ENCODE measurements at places on chromosomes 3 and 15. TPM values are rescaled to one million over a fixed set of nuclear protein-coding genes. Genes with fewer than 3 reads are reported as not detected.

DNA sequence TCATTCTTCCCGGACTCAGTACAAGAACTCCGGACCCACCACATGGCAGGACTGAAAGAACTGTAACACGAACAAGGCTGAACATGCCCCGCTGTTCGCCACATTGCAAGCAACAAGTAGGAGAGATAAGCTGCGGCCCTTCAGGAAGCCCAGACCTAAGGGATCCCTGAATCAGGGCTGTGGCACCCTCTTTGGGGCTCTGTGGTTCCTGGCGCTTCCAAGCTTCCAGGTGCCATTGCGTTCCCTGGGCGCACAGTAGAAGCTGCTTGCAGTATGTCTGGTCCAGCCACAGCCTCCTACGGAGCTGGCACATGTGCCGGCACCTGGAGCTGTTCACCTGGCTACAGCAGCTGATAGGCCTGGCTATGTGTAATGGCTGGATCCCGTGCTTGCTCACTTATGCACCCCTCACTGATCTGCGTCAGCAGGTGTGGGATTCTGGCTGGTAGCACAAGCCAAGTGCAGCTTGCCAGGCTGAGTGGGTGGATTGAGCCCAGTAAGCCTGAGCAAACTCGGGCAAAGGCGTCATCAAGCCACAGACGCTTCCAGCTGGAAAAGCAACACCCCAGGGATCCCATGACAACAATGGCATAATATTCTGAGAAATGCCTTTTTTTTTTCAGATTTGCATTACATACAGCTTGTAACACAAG, 748.6 kb upstream of the GBE1 start:
- DNase-seq, result no peak

Gene NDN
- total RNA-seq, result 34.8 TPM

DNA sequence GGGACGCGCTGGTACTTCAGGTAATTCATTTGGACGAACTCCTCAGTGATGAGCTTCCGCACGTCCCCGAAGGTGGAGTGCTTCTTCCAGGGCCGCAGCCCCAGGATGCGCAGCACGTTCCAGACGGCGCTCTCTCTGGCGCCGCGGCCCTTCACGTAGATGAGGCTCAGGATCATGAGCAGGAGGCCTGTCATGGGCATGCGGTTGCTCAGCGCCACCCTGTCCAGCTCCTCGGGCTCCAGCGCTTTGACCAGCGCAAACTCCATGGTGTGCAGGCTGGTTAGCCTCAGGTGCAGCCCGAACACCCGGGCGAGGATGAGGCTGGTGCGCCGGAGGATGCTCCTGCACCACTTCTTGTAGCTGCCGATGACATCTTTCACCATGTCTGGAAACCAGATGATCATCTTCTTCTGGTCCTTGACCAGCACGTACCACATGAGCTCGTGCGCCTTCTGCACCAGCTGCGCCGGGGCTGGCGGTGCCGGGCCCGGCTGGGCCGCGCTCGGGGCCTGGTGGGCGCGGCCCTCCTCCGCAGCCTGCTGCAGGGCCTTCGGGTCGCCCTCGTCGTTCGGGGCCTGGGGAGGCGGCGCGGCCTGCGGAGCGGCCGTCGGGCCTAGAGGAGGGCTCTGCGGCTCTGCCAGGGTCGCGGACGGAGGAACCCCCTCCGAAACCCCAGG, 501 bp downstream of the NDN start:
- no peak for DNase-seq

Gene PCSK6
- 14.5 TPM for total RNA-seq

DNA sequence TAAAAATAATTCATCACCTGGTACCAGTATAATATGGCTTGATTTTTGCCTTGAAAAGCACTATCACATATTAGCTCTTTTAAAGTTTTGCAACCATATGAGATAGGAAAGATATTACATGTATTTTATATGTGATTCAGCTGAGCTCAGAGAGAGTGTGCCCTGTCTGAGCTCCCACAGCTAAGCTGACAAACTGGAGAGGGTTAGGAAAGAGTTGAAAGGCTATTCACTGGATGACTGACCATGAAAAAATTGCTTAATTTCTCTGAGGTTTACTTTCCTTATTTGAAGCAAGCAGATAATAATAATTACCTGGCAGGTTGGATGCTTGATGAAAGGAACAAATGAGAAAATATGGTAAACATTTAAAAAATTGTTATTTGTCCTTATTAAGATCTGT, 97.4 kb upstream of the CCDC80 start:
- no peak for DNase-seq

DNA sequence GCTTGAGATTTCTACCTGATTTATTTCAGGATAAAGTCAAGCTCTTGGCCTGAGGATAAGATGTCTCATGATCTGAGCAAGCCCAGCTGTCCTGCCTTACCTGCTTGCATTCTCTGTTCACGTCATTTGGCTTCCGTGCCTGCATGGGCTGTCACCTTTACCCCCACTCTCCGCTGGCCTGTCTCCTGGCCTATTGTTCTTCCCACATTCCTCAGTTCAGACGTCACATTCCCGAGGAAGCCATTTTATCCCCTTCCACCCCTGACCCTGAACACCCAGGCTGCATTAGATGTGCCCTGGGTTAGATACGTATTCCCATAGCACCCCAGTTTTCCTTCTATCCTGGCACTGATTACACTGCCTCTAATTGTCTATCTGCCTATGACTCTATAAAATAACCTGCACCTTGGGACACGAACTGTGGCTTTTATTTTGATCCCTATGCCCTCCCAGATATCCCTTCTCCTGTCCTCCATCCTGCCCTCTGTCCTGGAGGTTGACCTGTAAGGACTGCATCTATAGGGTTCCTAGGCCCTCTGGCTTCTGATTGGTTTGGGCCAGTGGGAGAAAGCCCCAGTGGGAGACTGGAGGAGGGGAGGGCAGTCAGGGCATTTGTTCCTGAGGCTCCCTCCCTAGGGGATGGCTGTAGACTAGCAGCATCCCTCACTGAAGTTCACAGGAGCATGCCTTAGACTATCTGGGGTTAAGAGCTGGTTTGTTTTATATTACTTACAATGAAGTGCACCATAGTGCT, 19.2 kb upstream of the UBE2Q2 start:
- DNase-seq, result no peak

- DNase-seq, result peak; percentile 63
Measured at GRCh38 chr15:63362196-63362595, 19.4 kb downstream of the CA12 start.

GRCh38 chr15:28931828-28932227, 46.1 kb downstream of the APBA2 start:
- no peak for DNase-seq

- no peak for DNase-seq
Measured at GRCh38 chr15:81157195-81157938, 23.3 kb downstream of the CFAP161 start.

GRCh38 chr3:72174890-72175289, 389.9 kb upstream of the PROK2 start:
- DNase-seq, result no peak

Gene ADGRG7
- total RNA-seq, result not detected

Gene SAMD7
- not detected for total RNA-seq

Gene SLC9C1
- 1.4 TPM for total RNA-seq

Gene LSMEM2
- total RNA-seq, result 1.4 TPM

DNA sequence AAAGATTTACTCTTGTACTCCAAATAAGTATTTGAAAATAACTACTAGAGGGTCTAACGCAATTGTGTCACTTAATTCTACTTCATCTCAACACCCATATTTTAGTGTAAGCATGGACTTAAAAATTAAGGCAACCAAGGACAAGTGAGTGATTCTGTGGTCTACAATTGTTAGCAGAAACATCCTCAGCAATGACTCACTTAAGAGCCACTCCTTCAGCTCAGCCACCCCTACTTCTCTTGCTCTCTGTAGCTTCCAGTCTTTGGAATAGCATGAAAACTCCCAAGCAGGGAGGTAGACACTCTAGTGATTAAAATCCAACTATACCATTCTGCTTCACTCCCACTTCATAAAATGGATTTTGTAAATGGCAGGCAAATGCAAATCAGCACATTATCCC, 116.0 kb upstream of the LRRN1 start:
- DNase-seq, result no peak

- no peak for DNase-seq
Measured at GRCh38 chr15:74340150-74340549, 27.3 kb downstream of the CYP11A1 start.

Gene CCDC13
- total RNA-seq, result 1.0 TPM

DNA sequence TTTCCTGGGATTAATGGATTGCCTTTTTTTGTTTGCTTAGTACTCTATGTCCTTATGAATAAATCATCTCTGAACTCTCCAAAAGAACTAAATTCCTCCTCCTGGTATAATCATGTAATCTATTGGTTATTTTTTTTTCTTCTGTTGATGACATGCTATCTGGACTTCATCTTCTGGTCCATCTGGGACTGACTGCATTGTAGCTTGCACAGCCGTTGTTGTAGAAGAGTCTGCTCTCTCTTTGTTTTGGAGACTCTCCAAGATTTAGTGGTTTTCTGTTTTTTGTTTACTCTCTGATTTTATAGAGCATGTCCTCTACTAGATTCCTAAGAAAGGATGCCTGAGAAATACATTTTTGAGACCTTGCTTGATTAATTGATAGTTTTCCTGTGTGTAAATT, 19.1 kb downstream of the IREB2 start:
- DNase-seq, result no peak

Gene ECE2
- 1.1 TPM for total RNA-seq

DNA sequence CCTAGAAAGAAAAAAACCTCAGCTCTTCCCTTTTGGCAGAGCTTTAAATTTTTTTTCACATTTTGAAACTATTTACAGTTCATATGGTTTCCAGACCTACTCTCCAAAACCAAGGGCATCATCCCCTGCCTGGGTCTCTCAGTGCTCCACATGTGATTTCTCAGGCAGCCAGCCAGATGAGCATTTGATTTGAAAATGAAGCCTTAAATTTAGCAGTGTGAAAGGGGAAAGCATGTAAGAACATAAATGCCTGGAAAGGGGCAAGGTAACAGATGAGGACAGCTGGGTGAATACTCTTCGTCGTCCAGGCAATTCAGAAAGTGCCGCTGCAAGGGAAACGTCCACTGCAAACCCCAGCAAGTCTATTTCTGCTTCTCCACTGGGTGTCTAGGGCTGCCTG, 94.8 kb downstream of the ATP8B4 start:
- no peak for DNase-seq

DNA sequence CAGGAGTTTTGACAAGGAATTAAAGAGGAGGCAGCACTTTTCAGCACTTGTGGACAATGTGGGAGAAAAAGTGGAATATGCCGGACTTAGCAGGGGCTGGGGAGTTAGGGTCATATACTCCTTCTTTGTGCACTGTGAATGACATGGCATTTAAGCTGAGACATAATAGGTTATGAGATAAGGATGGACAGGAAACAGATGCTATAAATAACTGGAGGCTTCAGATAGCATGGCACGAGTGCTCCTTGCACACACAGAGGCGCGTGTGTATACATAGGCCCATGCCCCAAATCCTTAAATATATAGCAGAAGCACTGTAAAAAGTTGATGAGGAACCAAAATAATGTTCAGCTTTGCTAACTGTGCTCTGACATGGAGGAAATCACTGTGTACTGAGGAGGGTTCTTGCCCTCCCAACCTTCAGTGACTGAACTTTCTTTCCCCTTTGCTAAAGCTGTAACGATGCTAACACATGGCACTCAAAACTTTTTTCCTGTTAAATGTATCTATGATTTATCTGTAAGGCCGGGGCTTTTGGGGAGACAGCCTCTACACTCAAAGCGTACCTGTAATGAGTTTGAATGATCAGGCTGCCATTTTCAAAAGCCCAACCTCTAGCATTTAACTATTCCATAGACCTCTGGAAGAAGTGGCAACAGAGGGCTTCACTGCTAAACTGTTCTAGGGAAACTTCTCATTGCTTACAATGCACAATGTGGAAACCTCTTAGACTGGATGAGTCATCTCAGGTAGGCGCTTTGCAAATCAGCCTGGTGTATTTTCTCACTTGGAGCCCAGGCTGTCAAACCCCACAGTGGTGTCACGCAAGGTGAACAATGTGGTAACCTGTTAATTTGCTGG, 784.6 kb downstream of the NR2F2 start:
- DNase-seq, result no peak

Gene GOLGA8K
- 0.63 TPM for total RNA-seq

GRCh38 chr3:80676866-80677265, 909.1 kb upstream of the ROBO1 start:
- no peak for DNase-seq

DNA sequence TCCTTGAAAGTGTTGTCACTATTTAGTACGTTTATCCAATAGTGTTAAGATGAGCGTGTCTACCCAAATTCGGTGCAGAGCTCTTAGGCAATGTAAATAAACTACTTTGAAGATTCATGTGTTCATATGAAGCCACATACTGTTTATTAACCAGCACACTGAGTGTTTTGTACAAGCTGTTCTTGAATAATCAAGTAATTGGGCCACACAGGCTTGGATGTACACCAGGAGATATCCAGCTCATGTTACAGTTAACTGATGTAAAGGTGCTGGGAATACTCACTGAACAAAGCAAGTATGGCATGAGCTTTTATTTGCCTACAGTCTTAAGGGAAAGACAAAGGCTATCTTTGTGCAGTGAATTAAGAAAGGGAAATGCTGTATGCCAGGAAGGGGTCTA, 632 bp upstream of the DHX36 start:
- no peak for DNase-seq

DNA sequence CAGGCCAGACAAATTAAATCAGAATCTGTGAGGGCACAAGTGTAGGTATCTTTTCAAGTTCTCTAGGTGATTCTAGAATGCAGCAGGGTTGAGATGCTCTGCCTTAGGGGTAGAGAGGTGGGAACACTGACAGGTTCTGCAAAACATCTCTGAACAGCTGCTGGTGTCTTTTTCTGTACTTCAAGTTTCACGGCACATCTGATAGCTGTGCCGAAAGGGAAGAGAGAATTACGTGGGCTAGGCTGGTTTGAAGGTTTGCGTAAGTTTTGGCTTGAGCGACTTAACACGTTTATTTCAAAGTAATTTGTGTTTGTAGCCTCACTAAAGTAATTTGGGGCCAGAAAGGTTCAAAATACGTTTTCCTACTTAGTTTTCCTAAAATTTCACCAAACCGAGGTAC, 22.5 kb downstream of the PXK start:
- no peak for DNase-seq

- DNase-seq, result no peak
Measured at GRCh38 chr3:8767256-8767666, 2.2 kb downstream of the OXTR start.

DNA sequence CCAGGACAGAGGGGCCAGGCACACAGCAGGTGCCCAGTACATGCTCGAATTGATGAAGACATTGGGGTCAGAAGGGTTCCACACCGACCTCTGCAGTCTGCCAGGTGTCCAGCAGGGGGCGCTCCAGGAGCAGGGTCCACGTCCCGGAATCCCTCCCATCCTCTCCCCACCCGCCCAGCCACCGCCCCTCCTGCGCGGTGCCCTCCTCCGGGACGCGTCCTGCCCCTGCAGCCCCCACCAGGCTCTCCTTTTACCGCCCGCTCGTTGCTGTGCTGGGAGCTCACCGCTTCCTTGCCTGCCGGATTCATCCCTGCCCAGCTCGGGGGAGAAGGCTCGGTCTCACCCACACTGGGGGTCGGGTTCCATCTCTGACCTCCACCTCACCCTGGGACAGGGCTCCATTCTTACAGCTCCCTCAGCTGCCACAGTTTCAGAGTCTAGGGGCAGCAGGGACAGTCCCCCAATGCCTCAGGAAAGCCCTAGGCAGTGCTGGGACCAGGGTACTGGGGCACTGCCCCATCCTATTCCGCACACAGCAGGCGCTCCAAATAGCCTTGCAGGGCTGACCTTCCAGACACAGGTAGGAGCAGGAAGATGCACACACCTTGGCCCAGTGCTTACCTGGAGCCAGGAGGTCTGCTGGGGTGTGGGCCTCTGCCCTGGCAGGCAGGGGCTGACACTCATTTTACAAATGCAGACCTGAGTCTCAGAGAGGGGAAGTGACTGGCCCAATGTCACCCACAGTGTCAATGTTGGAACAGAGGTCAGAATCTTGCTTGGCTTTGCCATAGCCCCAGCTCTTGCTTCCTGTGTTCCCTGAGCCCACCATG, 31.0 kb downstream of the GRIP2 start:
- peak; percentile 79 for DNase-seq

Data from left cardiac atrium (tissue), 4 donors.